CD4-positive, alpha-beta T cell treated with Interleukin-2 at 100 ng/mL for 4 hours (primary cell): ENCODE measurements at places on chromosomes 4 and X.

GRCh38 chr4:13436962-13437361 is 47.2 kb downstream of the RAB28 start:
- DNase-seq: no peak

GRCh38 chrX:41445171-41445570 is 2.0 kb upstream of the NYX start:
- DNase-seq: no peak

GRCh38 chrX:323721-324628 is 5.4 kb upstream of the GTPBP6 start:
- peak; percentile 46 for DNase-seq

GRCh38 chr4:169957785-169958184 is 68.4 kb downstream of the MFAP3L start:
- no peak for DNase-seq

GRCh38 chr4:38106311-38106710 is 146.1 kb downstream of the PTTG2 start:
- DNase-seq: no peak

DNA sequence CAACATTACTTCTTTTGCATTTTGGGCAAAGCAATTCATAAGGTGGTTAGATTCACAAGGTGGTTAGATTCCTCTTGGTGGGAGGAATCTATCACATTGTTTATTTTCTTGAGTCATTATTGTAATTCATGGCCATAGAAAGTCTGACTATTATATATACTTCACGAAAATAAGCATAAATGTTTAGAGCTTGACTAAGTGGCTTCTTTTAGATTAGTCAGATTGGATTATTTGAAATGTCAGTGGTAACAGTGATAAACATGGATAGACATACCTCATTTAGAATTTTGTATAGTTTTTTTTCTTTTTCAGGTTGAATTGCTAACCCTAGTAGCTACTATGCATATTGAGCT is 24.9 kb upstream of the DYNLT3 start:
- no peak for DNase-seq

DNA sequence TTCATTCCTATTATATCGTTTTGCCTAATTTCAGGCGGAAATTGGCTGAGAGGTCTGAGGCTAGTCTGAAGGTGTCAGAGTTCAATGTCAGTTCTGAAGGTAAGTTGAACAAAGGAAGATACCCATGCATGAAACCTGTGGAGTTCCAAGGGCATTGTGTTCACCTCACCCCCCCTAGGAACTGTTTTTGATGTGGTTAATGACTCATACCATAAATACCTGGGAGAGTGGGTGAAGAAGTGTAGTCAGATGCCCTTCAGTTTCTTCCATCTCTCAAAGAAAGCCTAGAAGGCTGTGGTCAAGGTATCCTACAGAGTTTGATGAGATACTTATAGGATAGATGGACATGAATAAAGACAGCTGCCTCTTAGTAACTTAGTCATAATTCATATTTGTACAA is 2.7 kb downstream of the UTP14A start:
- no peak for DNase-seq

- peak; percentile 31 for DNase-seq
Measured at GRCh38 chr4:104494822-104495559, at the start of gene CXXC4. Gene CXXC4, minus strand, starts transcription at chr4:104494894. Its CDS starts 3,092 bp downstream, at chr4:104491802.

DNA sequence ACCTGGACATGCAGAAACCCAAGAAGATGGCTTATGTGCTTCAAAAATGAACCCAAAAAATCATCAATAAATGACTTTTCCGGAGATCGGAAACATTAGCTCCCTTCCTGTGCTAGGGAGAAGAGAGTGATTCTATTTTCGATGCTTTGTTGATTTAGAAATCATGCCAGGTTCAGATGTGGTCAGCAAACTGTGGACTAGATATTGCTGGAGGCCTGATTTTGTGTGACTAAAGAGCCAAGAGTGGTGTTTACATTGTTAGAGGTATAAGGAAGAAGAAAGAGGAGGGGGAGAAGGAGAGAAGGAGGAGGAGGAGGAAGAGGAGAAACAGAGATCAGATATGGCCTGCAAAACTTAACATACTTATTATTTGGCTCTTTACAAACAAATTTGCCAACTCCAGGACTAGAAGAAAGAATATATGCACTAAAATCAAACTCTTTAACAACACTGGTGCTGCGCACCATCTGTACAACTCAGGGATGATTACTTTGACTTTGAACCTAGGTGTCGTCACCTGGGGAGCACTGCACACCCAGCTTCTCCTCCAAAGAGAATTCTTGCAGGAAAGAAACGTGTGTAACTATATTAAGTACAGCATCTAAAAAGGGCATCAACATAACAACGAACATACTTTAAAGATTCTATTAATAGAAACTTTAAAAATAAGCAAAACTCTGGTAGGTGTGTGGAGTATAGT is 664.9 kb upstream of the LCORL start:
- no peak for DNase-seq

- DNase-seq: peak; percentile 32
Measured at GRCh38 chrX:20454117-20454516, 187.4 kb upstream of the RPS6KA3 start.

DNA sequence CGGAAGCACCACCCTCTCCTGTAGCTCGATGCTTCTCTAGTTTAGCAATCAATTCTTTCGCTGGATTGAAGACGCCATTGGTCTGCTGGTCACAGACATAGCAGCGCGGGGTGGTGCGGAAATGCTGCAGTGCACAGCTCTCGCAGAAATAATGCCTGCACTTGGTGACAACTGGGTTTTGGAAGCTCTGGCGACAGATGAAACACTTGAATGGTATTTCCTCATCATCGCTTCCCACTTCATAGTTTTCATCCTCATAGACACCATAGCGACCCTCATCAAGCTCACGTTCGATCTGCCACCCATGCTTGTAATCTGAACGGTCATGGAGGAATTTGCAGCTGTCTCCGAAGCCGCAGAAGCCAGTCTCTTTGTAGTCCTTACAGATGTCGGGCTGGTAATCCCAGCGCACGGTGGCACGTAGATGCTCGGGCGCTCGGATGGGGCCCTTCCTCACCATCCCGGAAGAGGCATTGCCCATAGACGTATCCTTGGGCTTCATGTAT is 854 bp downstream of the RNF113A start:
- DNase-seq: peak; percentile 16

DNA sequence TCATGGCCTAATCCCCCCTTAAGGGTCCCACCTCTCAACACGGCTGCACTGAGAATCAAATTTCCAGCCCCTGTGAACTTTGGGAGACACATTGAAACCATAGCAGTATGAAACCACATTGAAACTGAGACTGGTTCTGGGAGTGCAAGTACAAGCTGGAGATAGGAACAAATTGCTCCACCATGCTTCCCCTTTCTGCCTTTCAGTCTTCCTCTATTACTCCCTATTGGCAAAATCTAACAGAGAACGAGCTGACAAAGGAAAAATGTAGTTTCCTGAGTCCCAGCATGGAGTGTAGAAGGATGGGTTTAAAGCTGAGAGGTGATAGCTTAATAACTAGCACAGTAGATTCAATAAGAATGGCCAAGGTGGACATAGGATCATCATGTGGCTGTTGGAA is 161.7 kb upstream of the RPL34 start:
- no peak for DNase-seq
